ENCODE measurements at places on chromosomes 13 and 19.

DNA sequence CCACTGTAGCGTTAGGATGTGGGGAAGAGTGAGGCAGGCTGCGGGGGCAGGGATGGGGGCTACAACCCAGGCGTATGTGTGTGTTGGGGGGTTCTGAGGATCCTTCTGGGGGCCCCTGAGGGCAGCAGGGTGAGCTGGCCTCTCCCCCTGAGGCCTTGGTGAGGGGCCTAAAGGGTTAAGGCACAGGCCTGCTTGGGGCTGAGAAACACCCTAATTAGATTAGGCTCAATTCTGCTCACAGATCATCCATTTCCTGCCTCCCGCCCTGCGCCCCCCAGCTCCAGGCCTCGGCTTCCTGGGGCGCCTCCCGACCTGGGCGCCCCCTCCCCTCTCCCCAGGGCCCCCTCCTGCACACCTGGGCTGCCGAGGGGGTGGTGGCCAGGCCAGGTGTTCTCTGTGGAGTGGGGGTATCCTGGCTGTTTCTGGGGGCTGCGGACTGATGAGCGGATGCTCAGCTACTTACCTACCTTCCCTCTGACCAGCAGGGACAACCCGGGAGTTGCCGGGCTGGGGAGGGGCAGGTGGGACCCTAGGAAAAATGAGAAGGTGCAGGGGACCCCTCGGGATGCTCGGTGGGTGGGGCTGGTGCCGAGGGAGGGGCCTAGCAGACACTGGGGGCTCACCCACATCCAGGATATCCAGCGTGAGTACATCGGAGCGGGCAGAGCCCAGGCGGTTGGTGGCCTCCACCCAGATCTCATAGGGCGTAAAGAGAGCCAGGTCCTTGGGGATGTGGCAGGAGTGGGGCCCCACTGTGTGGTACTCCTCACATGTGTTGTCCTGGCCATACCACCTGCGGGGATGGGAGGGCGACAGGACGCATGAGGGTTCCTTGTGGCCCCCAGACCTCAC lies 8.6 kb downstream of the CRLF1 start:
- no peak for DNase-seq

- DNase-seq: no peak
Observed at GRCh38 chr19:2488405-2488941, 12.5 kb downstream of the GADD45B start.

GRCh38 chr19:19480688-19481087 lies 34.7 kb downstream of the TSSK6 start:
- no peak for DNase-seq

GRCh38 chr13:63128716-63129115 lies 1713.1 kb upstream of the PCDH20 start:
- no peak for DNase-seq

DNA sequence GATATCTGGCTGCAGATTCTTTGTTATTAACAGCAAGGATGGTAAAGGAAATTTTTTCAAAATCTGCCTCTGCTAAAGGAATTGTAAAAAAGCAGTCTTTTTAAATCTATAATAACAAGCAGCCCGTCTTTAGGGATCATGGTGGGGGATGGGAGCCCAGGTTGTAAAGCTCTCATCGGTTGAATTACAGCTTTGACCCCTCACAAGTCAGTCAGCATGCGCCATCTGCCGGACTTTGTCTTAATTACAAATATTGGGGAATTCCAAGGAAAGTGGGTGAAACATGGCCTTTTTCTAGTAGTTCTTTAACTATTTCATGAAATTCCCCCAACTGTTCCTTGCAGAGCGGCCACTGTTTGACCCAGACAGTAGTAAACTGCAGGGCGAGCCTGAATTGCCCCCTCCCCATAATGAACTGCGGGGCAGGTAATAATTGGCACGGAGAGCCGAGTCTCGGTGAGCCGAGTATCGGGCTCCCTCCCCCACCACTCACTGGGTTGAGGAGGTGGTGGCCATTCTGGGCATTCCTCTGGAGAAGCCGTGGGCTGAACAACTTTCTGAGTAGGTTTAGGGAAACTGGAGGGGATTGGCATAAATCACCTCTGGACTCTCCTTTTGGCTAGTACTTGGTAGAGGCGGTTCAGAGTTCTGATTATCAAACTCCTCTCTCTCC lies 11.6 kb downstream of the ZNF578 start:
- no peak for DNase-seq

GRCh38 chr13:102870677-102871415 lies 25.0 kb downstream of the ERCC5 start:
- DNase-seq: no peak

- DNase-seq: no peak
Observed at GRCh38 chr13:28819735-28820098, 422 bp upstream of the MTUS2 start.

GRCh38 chr19:40831502-40832430 lies 18.5 kb downstream of the CYP2A6 start:
- DNase-seq: no peak

DNA sequence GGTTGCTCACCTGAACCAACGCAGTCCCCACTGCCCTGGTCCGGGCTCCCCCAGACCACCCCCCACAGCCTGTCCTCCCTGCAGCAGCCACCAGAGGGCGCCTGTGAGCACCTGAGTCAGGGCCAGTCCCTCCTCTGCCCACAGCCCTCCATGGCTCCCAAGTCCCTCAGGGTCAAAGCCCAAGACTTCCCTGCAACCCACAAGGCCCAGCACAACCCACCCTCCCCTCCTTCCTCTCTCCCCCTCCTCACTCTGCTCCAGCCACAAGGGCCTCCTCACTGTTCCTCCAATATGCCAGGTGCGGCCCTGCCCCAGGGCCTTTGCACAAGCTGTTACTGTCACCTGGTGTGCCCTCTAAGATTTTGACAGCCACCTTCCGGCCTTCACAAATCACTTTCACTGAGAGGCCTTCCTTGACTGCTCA lies 10.9 kb downstream of the GNA15 start:
- peak; percentile 50 for DNase-seq

GRCh38 chr13:51325837-51326236 lies 13.7 kb upstream of the SERPINE3 start:
- no peak for DNase-seq
